Femur (tissue), 1 donor: ENCODE measurements at places on chromosomes 4 and X.

- no peak for DNase-seq
Measured at GRCh38 chr4:11474146-11474545, 45.5 kb upstream of the HS3ST1 start.

GRCh38 chr4:177461606-177462005 lies 19.4 kb upstream of the AGA start:
- no peak for DNase-seq

DNA sequence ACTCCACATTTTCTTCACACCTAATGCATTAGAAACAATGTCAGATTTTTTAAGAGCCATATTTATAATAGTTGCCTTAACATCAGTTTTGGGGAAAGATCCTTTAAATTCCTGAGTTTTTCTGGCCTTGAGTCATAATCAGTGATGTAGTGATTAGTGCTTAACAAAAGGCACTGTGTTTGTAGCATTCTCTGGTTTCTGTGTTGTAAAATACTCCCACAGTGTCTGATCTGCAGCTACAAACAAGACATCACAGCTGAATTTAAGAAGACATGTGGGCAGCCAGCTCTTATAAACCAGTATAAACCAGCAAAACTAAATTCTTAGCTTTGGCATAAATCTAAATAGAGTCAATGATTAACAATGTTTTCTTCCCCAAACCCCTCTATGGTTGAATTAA lies 233.8 kb downstream of the FSTL5 start:
- DNase-seq = no peak

DNA sequence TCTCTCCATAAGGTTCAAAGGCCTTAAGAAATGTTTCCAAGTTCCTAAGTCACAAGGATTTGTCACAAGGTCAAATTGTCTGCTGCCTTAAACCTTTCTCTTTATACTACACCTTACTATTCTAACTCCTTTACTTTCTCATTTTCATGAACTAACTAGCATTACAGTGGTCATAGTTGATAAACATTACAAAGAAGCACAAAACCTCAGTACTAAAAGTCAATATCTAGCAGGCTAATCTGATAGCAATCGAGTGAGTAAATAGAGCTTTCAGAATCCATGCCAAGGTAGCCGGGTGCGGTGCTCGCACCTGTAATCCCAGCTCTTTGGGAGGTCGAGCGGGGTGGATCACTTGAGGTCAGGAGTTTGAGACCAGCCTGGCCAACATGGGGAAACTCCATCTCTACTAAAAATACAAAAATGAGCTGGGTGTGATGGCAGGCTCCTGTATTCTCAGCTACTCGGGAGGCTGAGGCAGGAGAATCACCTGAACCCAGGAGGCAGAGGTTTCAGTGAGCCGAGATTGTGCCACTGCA lies 510.0 kb downstream of the GBA3 start:
- DNase-seq = no peak

DNA sequence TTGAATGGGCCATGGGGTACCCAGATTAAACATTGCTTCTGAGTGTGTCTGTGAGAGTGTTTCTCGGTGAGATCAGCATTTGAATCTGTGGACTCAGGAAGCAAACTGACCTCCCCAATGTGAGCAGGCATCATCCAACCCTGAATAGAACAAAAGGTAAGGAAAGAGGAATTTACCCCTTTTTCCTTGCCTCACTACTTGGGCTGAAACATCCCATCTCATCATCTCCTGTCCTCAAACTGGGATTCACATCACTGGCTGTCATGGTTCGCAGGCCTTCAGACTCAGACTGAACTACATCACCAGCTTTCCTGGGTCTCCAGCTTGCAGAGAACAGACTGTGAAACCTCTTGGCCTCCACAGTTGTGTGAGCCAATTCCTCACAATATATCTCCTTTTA lies 47.1 kb downstream of the TEC start:
- DNase-seq = no peak

DNA sequence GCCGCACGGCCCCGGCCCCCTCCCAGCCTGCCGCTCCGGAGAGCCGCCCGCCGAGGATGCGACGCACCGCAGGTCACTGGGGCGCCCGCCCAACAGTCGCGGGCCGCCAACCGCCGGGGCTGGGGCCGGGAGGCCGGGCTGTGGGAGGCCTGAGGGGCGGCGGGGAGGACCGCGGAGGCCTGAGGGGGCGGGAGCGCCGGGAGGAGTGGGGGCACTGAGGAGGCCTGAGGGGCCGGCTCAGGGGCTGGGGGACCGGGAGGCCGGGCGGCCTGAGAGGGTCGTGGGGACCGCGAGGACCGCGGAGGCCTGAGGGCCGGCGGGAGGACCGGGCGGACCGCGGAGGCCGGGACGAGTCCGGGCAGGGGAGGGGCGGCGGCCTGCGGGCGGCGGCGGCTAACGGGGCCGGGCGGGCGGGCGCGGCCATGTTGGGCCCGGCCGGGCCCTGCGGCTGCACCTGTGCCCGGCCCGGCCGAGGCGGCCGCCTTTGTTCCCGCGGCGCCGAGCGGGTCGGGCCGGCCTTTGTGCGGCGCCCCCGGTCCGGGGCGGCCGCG lies 353 bp downstream of the NSD2 start:
- DNase-seq = peak; percentile 56

GRCh38 chr4:105972946-105973621 lies 77.8 kb downstream of the NPNT start:
- DNase-seq = no peak

DNA sequence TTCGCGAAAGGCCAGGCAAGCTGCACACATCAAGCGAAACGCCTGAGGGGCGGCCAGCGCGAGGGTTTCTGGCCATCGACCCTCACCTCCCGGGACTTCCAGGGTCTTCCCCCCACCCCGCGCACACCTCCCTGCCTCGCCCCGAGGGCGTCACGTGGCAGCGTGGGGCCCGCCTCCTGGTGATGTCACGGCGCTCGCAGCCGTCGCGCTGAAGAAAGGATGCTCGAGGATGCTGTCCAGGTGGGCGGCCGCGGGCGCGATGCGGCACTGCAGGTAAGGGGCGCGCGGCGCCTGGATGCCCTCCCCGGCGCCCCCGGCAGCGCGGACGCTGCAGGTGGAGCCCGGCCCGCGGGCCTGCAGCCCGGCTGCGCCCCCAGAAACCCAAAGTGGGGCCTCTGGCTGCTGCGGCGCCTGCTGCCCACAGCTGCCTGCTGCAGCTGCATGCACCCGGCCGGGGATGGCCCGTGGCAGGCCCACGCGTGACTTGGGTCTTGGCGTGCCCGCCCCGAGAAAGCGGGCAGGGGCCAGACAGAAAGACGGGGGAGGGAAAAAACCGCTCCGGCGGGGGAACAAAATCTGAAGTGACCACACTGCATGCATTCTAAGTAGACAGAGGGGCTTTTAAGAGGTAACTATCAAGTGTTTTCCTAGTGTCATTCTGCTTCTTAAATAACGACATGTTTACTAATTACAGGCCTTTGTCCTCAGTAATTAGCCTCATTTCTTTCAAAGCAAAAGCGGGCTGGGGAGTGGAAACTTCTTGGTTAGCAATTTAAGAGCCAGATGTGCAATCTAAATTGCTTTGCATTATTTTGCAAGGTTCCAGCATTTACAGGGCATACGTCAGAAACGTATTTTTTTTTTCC lies 1.7 kb downstream of the CLCN4 start:
- peak; percentile 57 for DNase-seq

GRCh38 chr4:174157106-174157607 lies 126.3 kb downstream of the FBXO8 start:
- DNase-seq = no peak

- DNase-seq = no peak
Measured at GRCh38 chr4:40214661-40215418, 18.0 kb downstream of the RHOH start.

GRCh38 chr4:119550857-119551532 lies 77.6 kb downstream of the PDE5A start:
- DNase-seq = no peak

DNA sequence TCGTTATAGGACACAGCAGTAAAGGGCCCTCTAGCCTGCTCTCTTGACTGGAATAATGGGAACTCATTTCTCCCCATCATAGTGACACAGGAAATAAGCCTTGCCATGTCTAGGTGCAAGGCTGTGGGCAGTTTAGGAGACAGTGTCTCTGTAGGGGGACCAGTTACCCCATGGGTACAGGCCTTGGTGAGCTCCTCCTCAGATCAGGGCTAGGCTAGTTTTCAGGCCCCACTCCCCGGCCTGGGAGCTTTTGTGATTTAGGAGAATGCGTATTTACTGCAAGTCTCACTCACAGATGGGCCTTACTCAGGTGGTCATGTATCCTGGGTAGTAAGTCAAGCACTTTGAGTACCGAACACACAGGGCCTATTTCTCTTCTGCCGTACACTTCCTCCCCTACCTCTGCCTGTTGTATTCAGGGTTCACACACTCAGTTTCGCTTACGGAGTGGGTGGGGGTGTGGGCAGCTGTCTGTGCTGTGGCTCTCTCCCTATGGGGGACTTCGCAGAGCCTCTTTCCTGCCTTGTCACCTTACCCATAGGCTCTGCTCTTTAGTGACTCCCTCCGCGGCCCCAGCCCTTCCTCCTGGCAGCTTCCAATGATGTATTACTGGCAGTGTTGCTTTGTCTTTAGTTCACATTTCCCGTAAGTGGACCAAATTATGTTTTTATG lies 34.2 kb downstream of the FAM193A start:
- no peak for DNase-seq

GRCh38 chrX:35122756-35123155 lies 180.2 kb downstream of the FAM47B start:
- DNase-seq = no peak

DNA sequence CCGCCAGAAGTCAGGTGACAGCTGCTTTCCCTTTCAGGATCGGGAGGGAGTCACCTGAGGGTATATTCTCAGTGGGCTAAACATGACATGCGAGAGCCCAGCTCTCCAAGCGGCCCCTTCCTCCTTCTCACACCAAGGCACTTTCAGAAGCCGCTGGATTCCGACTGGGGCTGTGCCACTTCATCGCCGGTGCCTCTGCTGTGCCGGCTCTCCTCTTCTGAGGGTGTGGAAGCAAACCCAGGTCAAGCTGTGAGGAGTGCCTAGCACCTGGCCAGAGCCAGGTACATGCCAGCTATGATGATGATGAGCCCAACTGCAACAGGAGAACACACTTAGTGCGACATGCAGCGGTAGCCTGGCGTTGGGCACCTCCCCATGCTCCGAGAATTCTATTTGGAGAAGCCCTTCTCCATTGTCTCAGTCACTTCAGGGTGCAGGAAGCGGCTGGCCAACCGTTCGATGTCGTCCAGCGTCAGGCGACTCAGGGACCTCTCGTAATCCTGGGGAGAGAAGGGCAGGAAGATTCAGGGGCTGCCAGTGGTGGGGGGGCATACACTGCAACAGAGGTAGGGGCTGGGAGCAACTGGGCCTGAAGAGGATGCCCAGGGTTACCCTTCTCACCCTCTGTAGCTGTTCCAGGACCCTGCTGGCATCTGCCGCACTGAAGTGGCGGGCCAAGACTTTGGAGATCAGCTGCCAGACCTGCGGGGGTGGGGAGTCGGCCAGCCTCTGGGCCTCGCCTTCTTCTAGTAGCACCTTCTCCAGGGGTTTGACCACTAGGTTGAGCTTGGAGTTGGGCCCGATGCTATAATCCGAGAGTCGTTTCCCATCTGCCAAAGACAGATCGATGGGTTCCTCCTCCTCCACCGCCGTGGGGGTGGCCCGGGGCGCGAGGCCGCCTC lies 1.0 kb downstream of the UBL4A start:
- DNase-seq = no peak

GRCh38 chrX:119475389-119476101 lies 7.3 kb downstream of the SLC25A5 start:
- DNase-seq = no peak

DNA sequence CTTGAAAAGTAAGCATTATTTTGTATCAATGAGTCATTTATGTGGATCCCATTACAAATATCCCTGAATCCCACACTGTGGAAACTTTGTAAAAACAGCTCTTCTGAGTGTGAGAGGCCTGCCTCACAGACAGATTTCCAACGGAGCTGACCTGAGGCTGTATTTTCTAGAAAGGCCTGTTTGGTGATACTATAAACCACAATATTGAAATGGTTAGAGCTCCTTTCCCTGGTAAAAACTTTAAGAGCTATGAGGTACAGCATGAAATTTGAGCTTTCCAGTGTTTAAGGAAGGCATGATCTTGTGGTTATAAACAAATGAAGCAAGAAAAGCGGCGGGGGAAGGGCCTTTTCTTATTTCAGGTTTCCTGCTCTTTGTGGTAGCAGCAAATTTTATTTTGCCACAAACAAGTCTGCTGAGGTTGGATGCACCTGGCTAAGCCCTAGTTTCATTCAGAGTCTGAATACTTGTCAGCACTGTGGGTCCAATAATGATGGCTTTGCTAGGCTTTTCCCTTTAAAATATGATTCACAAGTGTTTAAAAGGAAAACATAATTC lies 86.8 kb upstream of the ETNPPL start:
- peak; percentile 28 for DNase-seq
